Fibroblast of skin of left biceps (primary cell): ENCODE measurements at places on chromosomes 1 and 21.

GRCh38 chr1:43806183-43806582, 98.8 kb downstream of the ST3GAL3 start:
- DNase-seq = no peak

GRCh38 chr21:37348664-37349063, 17.9 kb upstream of the DYRK1A start:
- DNase-seq = no peak

DNA sequence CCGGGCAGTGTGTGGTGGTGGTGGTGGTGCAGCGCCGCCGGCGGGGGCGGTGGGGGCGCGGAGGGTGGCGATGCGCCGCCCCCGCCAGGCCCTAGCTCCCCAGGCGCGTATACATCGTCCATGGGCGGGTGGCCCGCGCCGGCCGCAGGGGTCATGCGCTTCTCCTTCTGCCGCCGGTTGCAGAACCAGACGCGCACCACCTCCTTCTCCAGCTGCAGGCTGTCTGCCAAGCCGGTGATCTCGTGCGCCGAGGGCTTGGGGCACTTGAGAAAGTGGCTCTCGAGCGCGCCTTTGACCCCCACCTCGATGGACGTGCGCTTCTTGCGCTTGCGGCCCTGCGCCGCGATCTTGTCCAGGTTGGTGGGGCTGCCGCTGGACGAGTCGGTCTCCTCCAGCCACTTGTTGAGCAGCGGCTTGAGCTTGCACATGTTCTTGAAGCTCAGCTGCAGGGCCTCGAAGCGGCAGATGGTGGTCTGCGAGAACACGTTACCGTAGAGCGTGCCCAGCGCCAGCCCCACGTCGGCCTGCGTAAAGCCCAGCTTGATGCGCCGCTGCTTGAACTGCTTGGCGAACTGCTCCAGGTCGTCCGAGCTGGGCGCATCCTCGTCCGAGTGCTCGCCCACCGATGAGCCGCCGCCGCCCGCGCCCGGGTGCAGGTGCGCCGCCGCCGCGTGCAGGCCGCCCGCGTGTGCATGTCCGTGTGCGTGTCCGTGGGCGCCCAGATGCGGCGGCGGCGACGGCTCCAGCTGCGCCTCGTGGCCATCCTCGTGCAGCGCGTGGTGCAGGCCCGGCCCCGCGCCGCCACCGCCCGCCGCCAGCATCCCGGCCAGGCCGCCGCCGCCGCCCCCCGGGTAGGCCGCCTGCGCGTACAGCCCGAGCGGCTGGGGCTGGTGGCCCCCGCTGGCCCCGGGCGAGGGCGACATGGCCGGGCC, 926 bp downstream of the POU3F1 start:
- DNase-seq = no peak

DNA sequence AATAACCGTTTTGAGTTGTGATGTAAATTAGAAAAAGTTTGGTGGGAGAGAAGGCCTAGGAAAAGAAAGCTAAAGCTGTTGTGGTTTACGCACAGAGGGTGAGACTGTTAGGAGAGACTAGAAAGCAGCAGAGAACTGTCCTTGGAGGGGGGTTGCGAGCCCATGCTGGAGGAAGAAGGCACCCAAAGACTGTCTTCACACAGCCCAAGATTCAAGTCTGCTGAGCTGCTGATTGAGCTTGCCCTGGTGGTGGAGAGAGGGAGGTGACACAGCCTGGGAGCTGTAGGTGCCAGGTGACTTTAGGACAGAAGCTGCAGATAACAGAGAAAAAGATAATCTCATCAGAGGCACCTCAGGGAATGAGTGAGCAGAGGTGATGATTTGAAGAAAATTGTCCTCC, 18.3 kb upstream of the TLR5 start:
- no peak for DNase-seq

GRCh38 chr21:41280115-41280919, 36.3 kb upstream of the FAM3B start:
- peak; percentile 47 for DNase-seq

DNA sequence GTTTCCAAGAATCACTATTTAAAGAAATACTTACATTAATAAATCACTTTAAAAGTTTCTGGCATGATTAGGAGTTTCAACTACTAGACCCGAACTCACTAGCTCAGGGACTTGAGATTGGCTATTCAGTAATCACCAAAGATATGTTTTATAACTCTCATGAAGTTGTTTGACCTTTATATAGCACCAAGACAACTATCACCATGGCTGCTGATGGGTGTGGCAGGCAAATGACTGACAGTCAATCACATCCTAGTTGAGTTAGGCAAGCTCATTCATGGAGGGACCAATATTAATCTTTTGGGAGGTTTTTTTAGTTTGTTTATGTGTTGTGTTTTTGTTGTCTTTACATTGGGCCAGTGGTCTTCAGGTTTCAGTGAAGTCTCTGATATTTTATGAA, 376.3 kb upstream of the C1orf87 start:
- DNase-seq = no peak

GRCh38 chr1:159884296-159884695, 15.7 kb downstream of the CFAP45 start:
- DNase-seq = no peak

GRCh38 chr21:29287383-29287782, 11.3 kb upstream of the BACH1 start:
- DNase-seq = no peak

DNA sequence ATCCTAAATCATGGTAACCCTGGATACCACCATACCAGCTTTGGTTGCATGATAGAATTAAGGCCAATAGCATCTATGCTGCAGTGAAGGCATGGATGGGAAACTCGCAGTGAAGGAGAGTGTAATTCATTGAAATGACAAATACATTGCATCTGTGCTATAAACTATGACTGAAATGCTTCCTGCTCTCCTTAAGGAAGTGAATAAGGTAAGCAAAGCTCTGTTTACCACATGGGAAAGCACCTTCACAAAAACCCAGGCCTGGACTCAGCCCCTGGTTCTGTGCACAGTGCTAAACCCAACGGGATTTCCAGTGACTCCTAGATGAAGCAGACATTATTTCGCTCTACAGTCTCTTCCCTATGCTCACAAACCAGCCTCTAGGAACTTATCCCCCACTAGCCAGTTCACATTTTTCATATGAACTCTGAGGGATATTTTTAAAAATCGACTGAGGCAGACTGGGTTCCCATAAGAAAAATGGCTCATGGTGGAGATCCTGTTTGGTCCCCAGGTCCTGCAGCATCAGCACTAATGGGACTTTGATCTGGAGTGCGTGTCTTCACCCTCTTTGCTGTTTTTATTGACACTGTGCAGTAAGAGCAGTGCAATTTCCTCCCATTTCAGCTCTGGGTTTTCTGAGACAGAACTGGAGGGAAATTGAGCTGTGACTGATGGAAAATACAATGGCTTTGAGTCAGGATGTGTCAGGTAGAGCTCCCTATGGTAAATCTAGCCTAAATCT, 362.7 kb downstream of the SIPA1L2 start:
- no peak for DNase-seq

DNA sequence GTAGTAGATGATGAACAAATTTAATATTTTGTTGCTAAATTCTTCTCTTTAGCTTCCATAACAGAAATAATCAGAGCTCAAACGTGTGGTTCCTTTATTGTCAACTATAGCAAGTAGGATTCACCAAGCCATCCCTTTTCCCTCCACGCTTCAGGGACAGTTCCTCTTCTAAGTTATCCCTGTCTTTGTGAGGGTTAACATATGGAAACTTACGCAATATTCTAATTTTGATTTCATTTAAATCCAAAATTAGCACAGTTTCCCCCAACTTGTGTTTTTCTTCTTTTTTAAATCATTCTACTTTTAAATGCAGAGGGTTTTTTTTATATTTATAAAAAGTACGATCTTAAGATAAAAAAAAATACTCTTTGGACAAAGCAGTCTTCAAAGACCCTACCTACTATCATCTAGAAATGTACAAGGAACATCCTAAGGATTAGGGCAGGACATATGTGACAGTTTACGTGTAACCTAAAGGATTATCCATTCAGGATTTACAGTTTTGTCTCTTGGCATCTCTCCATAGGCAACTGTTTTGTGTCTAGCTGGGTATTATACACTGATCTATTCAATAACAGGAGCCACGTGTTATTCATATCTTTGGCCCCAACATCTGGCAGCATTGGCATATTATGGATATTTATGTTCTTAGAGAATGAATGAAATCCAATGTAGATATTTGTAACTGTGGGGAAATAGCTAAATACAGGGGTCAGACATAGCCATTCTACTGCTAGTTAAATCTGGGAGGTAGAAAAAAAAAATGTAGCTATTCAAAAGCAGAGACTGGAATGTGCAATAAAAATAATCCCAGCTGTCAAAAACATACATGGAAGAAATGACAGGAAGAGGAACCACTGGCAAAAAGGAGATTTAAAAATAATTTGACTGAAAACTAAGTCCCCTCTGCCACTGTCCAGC, 272.9 kb downstream of the NEGR1 start:
- DNase-seq = no peak

DNA sequence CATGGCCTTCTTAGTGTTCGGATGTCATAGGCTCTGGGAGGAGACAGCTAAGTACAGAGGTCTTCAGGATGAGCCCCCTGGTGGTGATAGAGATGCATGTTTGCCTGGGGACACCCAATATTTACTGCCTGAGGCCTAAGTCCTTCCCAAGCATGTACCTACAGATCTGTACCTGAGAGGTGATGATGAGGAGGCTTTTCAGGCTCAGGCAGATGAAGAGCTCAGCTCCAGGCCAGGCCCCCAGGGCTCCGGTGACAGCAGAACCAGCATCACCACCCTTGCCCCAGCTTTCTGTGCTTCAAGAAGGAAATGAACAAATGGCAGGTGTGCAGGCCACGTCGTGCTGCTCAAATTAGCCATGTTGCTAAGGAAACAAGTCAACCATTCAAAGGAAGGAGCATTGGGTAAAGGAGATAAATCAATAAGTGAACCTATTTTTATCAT, 21.1 kb downstream of the CACNA1E start:
- DNase-seq = no peak

- no peak for DNase-seq
These were observed 43.6 kb upstream of the ETV3 start for GRCh38 chr1:157181790-157182189.

- DNase-seq = no peak
These were observed 206.4 kb downstream of the PLD5 start for GRCh38 chr1:242318140-242318539.

DNA sequence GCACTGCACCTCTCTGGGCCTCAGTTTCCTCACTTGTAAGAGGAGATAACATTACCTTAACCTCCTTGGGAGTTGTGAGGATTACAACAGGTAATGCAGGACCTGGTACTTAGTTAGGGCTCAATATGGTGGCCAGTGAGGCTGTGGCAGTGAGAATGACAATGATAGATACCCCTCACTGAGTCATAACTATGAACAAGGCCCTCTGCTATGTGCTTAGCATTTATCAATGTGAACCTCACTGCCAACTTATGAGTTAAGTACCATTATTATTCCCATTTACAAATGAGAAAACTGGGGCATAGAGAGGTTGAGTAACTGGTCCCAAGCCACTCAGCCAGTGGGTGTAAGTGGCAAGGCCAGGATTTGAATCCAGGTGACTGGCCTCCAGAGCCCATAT, 64.4 kb downstream of the HMGB4 start:
- no peak for DNase-seq

DNA sequence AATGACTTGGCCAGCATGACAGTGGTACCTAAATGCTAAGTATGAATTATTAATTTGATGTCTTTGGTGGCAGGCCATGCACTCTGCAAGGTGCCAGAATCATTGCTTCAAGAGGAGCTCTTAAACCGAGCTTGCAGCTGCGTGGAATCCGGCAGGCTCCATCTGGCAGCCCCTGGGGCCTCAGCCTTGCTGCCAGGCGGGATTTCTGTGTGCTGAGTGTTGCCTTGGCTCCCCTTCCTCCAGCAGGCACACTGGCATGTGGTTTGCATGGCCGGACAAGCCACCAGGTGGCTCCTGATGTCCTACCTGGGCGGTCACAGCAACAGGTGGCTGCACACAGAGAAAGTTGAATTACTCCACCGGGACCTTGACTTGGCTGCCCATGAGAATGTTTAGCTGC, 155.4 kb downstream of the URB2 start:
- no peak for DNase-seq

DNA sequence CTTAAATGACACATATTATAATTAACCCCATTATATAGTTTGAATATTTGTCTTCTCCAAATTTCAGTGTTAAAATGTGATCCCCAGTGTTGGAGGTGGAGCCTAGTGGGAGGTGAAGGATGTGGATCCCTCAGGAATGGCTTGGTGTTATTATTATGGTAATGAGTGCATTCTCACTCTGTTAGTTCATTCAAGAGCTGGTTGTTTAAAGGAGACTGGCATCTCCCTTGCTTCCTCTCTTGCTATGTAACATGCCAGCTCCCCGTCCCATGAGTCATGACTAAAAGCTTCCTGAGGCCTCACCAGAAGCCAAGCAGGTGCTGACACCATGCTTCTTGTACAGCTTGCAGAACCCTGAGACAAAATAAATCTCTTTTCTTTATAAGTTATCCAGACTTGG, 1612.7 kb downstream of the AMY1C start:
- DNase-seq = no peak

- DNase-seq = no peak
These were observed 844.9 kb downstream of the KCNT2 start for GRCh38 chr1:195763146-195763906.

DNA sequence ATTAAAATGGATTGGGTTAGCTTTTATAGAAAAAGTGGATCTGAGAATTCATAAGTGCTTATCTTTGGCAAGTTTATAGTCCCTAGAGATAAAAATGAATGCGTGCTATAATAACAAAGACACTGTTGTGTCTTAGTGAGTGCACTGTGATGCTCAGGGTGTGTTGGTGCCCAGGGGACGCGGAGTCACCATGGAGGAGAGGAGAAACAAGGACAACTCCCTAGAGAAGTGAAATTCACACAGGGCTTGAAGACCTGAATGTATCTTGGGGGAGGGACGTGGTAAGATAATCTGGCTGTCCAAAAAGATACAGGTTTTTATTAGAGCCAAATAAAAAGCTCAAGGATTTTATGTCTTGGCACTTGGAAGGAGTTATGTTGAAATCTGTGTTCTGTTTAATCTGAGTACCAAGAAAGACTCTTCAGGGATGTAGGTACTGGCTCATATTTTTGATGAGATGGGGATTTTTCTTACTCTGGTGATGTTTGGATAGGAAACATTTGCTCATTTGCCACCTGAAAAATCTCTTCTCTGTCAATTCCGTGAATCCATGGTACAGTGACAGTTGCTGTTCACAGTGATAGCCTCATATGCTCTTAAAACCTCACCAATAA, 9.6 kb downstream of the SMYD2 start:
- no peak for DNase-seq

GRCh38 chr1:53016705-53017104, 45.3 kb upstream of the PODN start:
- no peak for DNase-seq
